ENCODE measurements at places on chromosomes 7 and 10.

DNA sequence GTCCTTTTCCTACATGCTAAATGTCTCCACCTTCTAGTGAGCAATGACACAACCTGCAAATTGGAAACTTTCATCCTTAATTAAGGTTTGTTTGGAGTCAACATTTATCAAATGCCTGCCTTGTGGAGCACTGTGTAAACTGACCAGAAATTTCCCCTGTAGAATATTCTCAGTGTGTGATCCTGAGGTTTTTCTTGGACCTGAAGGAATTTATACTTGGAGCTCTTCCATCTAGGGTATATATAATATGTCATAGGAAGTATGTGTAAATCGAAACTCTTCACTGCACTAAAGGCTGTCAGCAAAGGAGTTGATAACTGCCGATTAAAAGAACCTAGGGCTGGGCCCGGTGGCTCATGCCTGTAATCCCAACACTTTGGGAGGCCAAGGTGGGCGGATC lies 152.4 kb downstream of the NSUN6 start:
- no peak for DNase-seq

DNA sequence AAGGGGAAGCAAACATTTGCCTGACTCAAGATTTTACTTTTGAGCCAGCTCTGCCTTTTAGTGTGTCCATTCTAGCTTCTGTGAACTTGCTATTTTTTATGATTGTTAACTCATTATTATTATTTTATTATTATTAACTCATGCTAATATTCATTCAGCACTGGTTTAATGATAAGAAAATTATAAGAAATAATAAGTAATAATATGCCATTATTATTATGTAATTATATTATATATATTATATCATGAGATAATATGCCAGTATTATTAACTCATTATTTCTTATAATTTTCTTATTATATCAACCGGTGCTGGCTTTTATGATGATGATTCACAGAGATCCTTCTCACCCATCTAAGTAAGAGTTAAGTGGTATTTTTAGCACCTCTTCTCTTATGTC lies 79.3 kb upstream of the NPVF start:
- no peak for DNase-seq

- DNase-seq: no peak
Observed at GRCh38 chr7:8070451-8071180, 102.0 kb downstream of the GLCCI1 start.

- no peak for DNase-seq
Observed at GRCh38 chr10:119502618-119503155, 39.8 kb downstream of the RGS10 start.

GRCh38 chr10:108352771-108353170 lies 1188.3 kb upstream of the SORCS1 start:
- no peak for DNase-seq

DNA sequence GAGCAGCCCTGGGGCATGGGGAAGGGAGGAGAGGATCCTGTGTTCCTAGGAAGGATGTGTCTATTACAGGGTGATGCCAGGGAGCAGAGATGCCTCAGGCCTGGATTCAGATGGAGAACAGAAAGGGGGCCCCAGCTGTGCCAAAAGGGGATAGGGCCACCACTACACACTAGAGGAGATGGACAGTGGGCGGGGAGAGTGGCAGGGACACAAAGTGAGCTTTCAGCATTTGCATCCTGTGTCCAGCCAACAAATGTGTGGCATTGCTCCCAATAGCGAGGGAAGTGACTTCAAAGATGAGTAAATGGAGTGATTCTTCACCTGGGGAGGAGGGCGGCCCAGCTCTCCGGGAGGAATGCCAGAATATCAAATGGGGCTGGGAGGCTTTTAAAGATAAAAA lies 64.9 kb upstream of the WAPL start:
- no peak for DNase-seq

GRCh38 chr7:83649701-83650100 lies 762 bp upstream of the SEMA3E start:
- no peak for DNase-seq

Measured in retinal pigment epithelial cell (primary cell).